ENCODE measurements at places on chromosomes 6 and 20.

DNA sequence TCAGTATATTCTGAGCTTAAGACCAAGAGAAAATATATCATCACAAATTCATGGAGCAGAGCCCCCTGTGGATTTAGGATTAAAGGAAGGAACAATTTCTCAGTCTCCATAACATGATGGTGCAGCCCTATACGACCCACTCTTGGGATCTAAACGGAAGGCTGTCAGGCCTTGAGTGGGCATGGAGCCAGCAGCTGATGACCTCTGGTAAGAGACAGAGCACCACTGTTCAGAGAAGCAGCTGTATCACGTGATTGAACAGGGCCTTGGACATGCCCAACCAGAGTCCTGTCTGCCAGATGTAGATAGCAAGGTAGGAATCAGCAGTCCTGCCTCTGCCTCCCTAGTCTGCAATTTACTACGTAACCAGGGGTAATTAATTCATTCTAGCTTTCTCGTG lies 259.4 kb upstream of the POU3F2 start:
- no peaks in the 10 kb centered on the region for H3K27me3 ChIP-seq
- H3K4me1 ChIP-seq = peaks cover 35% of the 10 kb centered on the region
- H3K27ac ChIP-seq = peak overlapping the region; percentile 58
- no peak overlapping the region for H3K4me3 ChIP-seq
- no peaks in the 10 kb centered on the region for H3K36me3 ChIP-seq
- no peak for DNase-seq

DNA sequence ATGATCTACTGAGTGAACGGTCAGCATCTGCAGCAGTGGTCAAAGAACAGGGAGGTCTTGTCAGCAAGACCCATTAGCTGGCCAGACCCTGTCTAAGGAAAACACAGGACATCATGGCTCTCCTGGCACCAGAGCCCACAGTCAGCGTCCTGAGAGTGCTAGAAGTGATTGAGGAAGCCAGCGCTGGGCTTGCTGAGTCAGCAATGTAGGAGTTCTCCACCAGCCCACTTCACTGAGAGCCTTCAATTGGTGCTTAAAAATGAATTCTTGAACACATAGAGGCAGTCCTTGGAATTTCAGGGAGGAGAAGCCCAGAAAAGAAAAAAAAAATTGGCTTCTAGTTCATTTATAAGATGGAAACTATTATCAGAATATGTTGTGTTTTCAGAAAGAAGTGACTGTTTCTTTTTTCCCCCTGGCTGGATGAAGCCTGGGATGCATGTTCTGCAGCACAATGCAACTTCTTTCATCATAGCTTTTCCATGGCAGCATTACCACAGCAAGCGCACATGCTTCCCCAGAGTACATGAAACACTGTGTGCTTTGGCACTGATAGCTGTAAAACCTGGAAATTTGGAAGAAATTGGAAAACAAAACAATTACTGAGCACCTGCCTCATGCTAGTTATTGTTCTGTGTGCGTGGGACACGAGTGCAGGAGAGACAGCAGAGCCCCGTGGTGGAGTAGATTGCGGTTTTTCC lies 899.9 kb downstream of the C6orf118 start:
- H3K4me1 ChIP-seq = no peaks in the 10 kb centered on the region
- H3K27me3 ChIP-seq = no peaks in the 10 kb centered on the region
- no peak for DNase-seq
- no peak overlapping the region for H3K4me3 ChIP-seq
- peaks cover 2% of the 10 kb centered on the region for H3K36me3 ChIP-seq

GRCh38 chr20:63703976-63704748 lies 3.6 kb downstream of the ARFRP1 start:
- H3K4me3 ChIP-seq = no peak overlapping the region
- peak; percentile 67 for DNase-seq
- H3K4me1 ChIP-seq = peaks cover 32% of the 10 kb centered on the region

- DNase-seq = no peak
- H3K36me3 ChIP-seq = peaks cover 7% of the 10 kb centered on the region
- H3K27ac ChIP-seq = no peak overlapping the region
Observed at GRCh38 chr6:34259529-34260069, 10.8 kb upstream of the SMIM29 start.

DNA sequence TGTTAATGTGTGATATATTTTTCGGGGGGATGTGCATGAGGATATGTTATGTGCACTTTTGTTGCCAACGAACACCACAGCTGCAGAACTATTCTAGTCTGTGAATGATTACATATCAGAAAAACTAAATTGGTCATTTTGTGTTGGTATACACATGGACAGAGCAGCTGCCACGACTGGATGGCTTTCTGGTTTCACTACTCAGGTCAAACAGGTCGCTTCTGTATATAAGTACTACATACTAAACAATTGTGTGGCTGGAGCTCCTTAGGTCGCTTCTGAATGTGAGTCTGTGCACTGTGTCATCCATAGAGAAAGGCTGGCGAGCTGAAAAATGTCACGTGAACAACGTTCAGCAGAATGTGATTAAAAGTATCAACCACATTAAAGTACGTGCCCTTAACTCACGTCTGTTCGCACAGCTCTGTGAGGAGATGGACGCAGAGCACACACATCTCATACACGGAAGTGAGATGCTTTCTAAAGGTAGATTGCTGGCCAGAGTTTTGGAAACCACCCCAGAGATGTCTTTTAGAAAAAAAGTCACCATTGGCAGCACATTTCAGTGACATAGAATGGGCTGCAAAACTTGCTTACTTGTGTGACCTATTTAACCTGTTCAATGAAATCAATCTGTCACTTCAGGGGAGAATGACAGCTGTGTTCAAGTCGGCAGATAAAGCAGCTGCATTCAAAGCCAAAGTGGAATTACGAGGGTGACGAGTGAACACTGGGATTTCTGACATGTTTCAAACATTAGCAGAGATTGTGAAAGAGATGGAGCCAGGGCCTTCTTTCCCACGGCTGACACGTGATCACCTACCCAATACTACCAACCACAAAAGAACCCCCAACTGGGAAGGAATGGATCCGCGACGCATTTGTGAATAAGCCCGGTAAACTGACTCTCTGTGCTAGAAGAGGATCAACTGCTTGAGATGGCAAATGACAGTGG lies 176.6 kb downstream of the PDE10A start:
- H3K4me1 ChIP-seq = peaks cover 4% of the 10 kb centered on the region
- no peak overlapping the region for H3K4me3 ChIP-seq

DNA sequence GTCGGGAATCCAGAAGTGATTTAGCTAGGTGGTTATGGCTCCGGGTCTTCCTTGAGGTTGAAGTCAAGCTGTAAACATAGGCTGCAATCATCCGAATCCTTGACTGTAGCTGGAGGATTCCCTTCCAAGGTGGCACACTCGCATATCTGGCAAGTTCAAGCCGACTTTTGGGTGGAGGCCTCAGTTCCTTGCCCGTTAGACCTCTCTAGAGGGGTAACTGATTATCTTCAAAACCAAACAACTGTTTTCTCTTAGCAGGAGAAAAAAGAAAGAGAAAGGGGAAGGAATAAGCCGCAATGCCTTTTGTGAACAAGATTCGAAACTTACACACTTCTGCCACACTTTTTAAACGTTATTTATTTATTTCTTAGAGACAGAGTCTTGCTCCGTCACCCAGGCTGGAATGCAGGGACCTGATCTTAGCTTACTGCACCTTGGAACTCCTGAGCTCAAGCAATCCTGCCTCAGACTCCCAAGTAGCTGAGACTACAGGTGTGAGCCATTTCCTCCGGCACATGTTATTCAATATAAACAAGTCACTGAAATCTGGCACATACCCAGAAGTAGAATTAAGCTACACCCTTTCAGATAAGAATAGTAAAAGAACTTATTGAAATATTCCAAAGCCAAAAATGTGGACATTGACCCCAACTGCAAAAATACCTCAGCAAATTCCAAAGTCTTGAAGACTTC lies 76.3 kb downstream of the HFE start:
- no peaks in the 10 kb centered on the region for H3K27me3 ChIP-seq
- DNase-seq = no peak
- H3K4me1 ChIP-seq = peaks cover 14% of the 10 kb centered on the region
- no peak overlapping the region for H3K27ac ChIP-seq
- no peaks in the 10 kb centered on the region for H3K36me3 ChIP-seq

Measured in chondrocyte (in vitro differentiated cells).